Activated CD8-positive, alpha-beta T cell treated with anti-CD3 and anti-CD28 coated beads for 36 hours (primary cell): ENCODE measurements at places on chromosomes 2 and 18. TPM values are rescaled to one million over a fixed set of nuclear protein-coding genes. Genes with fewer than 3 reads are reported as not detected.
A peak's percentile ranks its signal among the peaks of the same experiment; 100 is the strongest.

Gene EN1
- total RNA-seq: not detected

- no peak overlapping the region for H3K4me3 ChIP-seq
- peaks cover 20% of the 10 kb centered on the region for H3K4me1 ChIP-seq
- DNase-seq: no peak
- H3K27me3 ChIP-seq: no peaks in the 10 kb centered on the region
These were observed 18.7 kb upstream of the SMAD2 start for GRCh38 chr18:47949202-47949601.

GRCh38 chr2:174529916-174530315 lies 43.1 kb upstream of the GPR155 start:
- H3K27me3 ChIP-seq: no peaks in the 10 kb centered on the region
- DNase-seq: no peak
- no peaks in the 10 kb centered on the region for H3K4me1 ChIP-seq
- H3K36me3 ChIP-seq: no peaks in the 10 kb centered on the region
- H3K4me3 ChIP-seq: no peak overlapping the region

DNA sequence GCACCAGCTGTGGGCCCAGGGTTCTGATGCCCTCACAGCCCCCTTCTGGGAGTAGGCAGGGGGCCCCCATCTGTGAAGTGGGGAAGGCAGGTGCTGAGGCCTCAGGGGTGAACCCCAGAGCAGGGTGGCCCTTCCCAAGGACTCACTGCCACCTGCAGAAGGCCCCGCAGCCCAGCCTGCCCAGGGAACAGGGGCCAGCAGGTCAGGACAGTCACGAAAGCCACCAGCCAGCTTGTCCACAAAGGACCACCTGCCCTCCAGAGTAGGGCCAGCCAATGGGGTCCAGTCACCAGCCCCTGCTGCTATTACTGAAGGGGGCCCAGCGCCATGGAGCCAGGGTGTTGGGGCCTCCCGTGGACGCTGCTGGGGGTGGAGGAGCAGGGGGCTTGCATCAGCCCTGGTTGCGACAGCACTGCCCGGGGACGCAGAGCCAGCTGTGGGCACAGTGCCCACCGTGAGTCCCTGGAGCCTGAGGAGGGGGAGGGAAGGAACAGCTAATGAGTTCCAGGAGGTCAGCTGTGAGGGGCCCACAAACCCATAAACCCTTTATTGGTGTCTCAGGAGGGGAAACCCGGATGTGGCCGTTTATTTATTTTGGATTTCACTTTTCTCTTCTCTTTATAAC lies 11.5 kb upstream of the SNED1 start:
- no peak for DNase-seq
- no peaks in the 10 kb centered on the region for H3K4me1 ChIP-seq
- no peak overlapping the region for H3K4me3 ChIP-seq

DNA sequence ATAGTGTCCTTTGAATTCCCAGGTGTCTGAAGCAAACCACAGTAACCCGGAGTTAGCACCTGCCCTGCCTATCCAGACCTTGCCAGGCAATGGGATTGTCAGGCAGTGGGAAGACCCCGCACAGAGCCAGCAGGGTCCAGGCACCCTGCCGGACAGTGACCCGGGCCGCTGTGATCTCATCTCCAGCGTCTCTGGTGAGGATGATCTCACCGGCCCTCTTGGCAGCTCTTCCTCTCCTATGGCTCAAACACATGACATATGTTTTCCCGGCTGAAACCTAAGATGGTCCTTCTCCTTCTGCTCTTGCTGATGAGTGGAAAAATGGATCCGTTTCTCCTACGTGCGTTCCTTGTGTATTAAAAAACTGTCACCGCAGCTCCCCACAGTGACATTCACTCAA lies 75.1 kb downstream of the ACOXL start:
- no peak overlapping the region for H3K4me3 ChIP-seq
- H3K27me3 ChIP-seq: peaks cover 37% of the 10 kb centered on the region
- peaks cover 24% of the 10 kb centered on the region for H3K4me1 ChIP-seq
- peaks cover 2% of the 10 kb centered on the region for H3K36me3 ChIP-seq
- no peak overlapping the region for H3K27ac ChIP-seq

Gene CEBPZ
- total RNA-seq: 69.2 TPM

DNA sequence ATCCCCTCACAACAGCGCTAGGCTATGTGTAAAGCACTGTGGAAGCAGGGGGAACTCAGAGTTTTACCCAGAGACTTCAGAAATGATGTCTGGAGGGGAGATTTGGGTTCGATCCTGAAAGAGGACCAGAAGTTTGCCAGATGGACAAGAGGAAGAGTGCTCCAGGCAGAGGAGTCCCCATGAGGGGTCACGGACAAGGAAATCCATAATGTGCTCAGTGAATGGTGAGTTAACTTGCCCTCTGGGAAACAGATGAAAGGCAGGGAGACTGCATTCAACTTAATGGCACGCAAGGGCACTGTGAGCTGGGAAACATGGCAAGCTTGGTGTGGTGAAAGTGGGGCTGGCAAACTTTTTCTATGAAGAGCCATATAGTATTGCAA lies 6.0 kb upstream of the ASAP2 start:
- no peak for DNase-seq
- no peak overlapping the region for H3K27ac ChIP-seq
- no peaks in the 10 kb centered on the region for H3K36me3 ChIP-seq
- peaks cover 33% of the 10 kb centered on the region for H3K27me3 ChIP-seq
- H3K4me3 ChIP-seq: no peak overlapping the region
- no peaks in the 10 kb centered on the region for H3K4me1 ChIP-seq

- no peaks in the 10 kb centered on the region for H3K27me3 ChIP-seq
- no peaks in the 10 kb centered on the region for H3K4me1 ChIP-seq
- H3K36me3 ChIP-seq: no peaks in the 10 kb centered on the region
- H3K4me3 ChIP-seq: no peak overlapping the region
- DNase-seq: no peak
These were observed 108.5 kb upstream of the ANKRD30BL start for GRCh38 chr2:132270255-132270654.

Gene SNORC
- 2.1 TPM for total RNA-seq

- H3K4me1 ChIP-seq: peaks cover 28% of the 10 kb centered on the region
- H3K27me3 ChIP-seq: no peaks in the 10 kb centered on the region
- peak overlapping the region; percentile 86 for H3K4me3 ChIP-seq
- peaks cover 27% of the 10 kb centered on the region for H3K36me3 ChIP-seq
- DNase-seq: peak; percentile 68
- peak overlapping the region; percentile 100 for H3K27ac ChIP-seq
These were observed 617 bp downstream of the CCDC142 start for GRCh38 chr2:74481961-74482800.

DNA sequence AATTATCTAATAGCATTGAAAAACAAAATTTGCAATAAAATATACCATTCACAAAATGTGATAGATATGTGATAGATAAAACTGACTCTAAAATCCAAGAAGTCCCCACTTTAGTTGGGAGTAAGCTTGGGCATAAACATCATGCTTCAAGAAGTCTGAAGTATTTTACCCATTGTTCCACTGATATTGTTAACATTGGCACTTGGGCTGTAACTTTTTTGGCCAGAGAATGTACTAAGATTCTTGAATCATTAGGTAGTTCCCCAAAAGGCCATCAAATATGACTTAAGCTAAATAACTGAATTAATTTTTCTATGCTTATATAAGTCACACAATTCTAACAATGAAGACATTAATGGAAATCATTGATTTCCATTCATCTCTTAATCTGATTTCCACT lies 413.6 kb downstream of the CDH2 start:
- no peaks in the 10 kb centered on the region for H3K36me3 ChIP-seq
- H3K27ac ChIP-seq: no peak overlapping the region
- H3K4me1 ChIP-seq: no peaks in the 10 kb centered on the region
- no peak for DNase-seq
- no peak overlapping the region for H3K4me3 ChIP-seq

- no peaks in the 10 kb centered on the region for H3K27me3 ChIP-seq
- DNase-seq: no peak
- no peak overlapping the region for H3K27ac ChIP-seq
- peaks cover 55% of the 10 kb centered on the region for H3K36me3 ChIP-seq
- no peak overlapping the region for H3K4me3 ChIP-seq
- no peaks in the 10 kb centered on the region for H3K4me1 ChIP-seq
These were observed 24.3 kb downstream of the BOK start for GRCh38 chr2:241582806-241583205.
